ENCODE measurements at places on chromosomes 4 and X. TPM values are rescaled to one million over a fixed set of nuclear protein-coding genes. Genes with fewer than 3 reads are reported as not detected.

The GNRHR gene
- total RNA-seq = not detected

The SFRP2 gene
- total RNA-seq = not detected

The KCTD8 gene
- total RNA-seq = not detected

The VCX gene
- total RNA-seq = not detected

The GUCY2F gene
- not detected for total RNA-seq

The ADH7 gene
- not detected for total RNA-seq

The GYG2 gene
- total RNA-seq = 5.2 TPM

The ETDB gene
- total RNA-seq = not detected

The MAGEC1 gene
- not detected for total RNA-seq

The TSPAN7 gene
- total RNA-seq = 1.5 TPM

The SOX3 gene
- not detected for total RNA-seq

The RPS6KA6 gene
- 0.49 TPM for total RNA-seq

The SAT1 gene
- total RNA-seq = 385 TPM

The CT45A1 gene
- total RNA-seq = not detected

The COX18 gene
- 11.0 TPM for total RNA-seq

The SSX2B gene
- not detected for total RNA-seq

The PAGE2B gene
- total RNA-seq = not detected

The MGAT4D gene
- not detected for total RNA-seq

The DUSP21 gene
- not detected for total RNA-seq

The IQCM gene
- not detected for total RNA-seq

The AFAP1 gene
- 125 TPM for total RNA-seq

The VCX3A gene
- not detected for total RNA-seq

The NAP1L5 gene
- 6.8 TPM for total RNA-seq

The TKTL1 gene
- total RNA-seq = not detected

The HSFX2 gene
- 0.16 TPM for total RNA-seq

The TMLHE gene
- 9.2 TPM for total RNA-seq

The GAGE2A gene
- not detected for total RNA-seq

The AVPR2 gene
- total RNA-seq = not detected

The FGA gene
- not detected for total RNA-seq

The NPFFR2 gene
- not detected for total RNA-seq

The VCX2 gene
- total RNA-seq = not detected

The MFAP3L gene
- total RNA-seq = 0.36 TPM

The ESX1 gene
- not detected for total RNA-seq

The TACR3 gene
- not detected for total RNA-seq

The MAGEA2B gene
- not detected for total RNA-seq

The HOPX gene
- total RNA-seq = 15.4 TPM

The LAMTOR3 gene
- 39.5 TPM for total RNA-seq

The PPEF2 gene
- total RNA-seq = not detected

The AKAP4 gene
- not detected for total RNA-seq

The SYTL5 gene
- total RNA-seq = not detected

The CT47B1 gene
- not detected for total RNA-seq

The NXF2B gene
- not detected for total RNA-seq

The KIAA1210 gene
- not detected for total RNA-seq

The FAT4 gene
- total RNA-seq = 27.2 TPM

The CSN1S1 gene
- not detected for total RNA-seq

The RBMXL3 gene
- not detected for total RNA-seq

The PPP4R3C gene
- not detected for total RNA-seq

The XAGE1A gene
- total RNA-seq = not detected

The NOX1 gene
- total RNA-seq = not detected

The GC gene
- total RNA-seq = not detected

The DCLK2 gene
- total RNA-seq = 1.8 TPM

The PPEF1 gene
- total RNA-seq = not detected

Data from cardiac atrium fibroblast (primary cell).